Natural killer cell treated with Interleukin-12 subunit alpha and Interleukin-12 subunit beta and Interleukin-15 and Interleukin-18, amount 100 ng/mL, for 72 hours (primary cell): ENCODE measurements at places on chromosomes 2 and 18.

GRCh38 chr2:54642677-54643430, 80.6 kb upstream of the EML6 start:
- no peak for DNase-seq

DNA sequence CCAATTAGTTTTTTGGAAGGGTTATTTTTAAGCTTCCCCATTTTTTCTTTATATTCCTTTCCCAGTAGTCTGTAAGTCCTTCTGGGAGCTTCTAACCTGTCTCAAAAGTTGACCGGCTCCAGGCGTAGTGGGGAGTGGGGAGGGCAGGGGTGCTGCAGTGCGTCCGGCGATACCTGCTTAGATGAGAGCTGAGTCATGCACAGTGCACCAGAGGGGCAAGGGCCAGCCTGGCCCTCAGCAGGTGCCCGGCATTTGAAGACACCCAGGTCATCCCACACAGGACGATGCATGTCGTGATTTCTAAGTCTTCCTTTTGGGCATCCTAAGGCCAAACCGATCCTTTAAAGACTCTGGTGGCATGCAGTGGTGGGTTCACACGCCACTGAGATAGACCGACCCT, 73.4 kb downstream of the TPO start:
- no peak for DNase-seq

- DNase-seq = no peak
Measured at GRCh38 chr2:49567811-49568600, 413.7 kb upstream of the FSHR start.

- DNase-seq = no peak
Measured at GRCh38 chr18:13808294-13809042, 15.5 kb upstream of the MC5R start.

DNA sequence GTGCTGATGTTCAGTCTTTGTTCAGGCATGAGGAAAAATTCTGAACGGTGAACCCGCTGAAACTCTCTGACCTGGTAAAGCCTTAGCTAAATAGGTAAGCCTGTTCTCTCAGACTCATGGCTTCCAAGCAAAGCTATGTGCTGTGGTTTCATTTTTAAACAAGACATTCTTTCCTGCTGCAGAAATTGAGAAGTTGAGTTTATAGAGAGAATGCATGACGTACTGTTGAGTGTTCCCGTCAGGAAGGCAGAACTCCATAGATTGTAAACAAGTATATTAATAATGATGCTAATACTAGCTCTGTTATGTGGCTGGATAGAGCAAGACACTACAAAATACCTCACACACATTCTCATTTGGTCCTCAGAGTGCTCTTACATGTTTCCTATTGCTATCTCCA, 424.0 kb upstream of the CRIM1 start:
- DNase-seq = no peak
